ENCODE measurements at places on chromosomes 2 and 18.

DNA sequence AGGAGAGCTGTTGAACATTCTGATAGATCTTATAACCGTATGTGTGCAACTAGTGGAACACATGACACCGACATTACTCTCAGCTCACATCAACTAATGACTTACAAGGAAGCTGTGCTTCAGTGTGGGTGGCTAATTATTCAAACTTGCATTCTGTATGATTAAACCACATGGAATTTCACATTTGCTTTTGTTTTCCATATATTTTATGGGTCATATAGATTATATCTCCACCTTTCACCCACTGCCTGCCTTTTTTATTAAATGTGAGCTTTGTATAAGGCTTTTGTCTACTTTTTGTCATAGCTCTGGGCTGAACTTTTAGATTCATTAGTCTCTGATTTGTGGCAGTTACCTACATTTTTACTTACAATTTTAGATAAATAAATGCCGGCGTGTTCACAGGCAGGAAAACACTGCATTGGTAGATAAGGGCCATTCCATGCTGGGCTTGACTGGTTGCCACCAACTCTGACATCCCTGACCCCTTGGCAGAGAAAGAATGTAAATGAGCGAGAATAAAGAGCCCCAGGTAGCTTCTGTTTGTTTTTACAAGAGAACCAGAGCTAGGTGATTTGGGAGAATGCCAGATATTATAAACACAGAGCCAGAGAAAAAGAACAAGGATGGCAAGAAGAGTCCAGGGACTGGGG lies 35.7 kb downstream of the LYPD6 start:
- no peak for DNase-seq

- DNase-seq = no peak
Observed at GRCh38 chr2:201122276-201122675, 6.3 kb downstream of the CFLAR start.

GRCh38 chr2:202064171-202064880 lies 8.7 kb upstream of the KIAA2012 start:
- no peak for DNase-seq

- no peak for DNase-seq
Observed at GRCh38 chr18:512957-513356, 12.5 kb upstream of the COLEC12 start.

DNA sequence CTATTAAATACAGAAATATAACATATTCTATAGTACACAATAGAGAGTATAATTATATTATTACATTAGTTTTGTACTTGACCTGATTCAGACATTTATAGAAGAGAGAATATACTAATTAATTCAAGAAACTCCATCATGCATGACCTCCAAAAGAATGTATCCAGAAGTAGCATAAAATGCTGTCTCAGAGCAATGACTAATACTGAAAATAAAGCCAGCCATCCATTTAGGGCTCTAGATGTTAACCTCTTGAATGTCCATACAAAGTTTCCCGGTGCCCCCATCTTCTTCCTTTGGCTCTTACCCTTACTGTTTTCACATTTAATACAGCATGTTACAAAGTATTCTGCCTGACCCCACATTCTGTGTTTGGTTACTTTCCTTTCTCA lies 102.0 kb downstream of the ARHGAP15 start:
- no peak for DNase-seq
